ENCODE measurements at places on chromosomes 11 and 22.
A peak's percentile ranks its signal among the peaks of the same experiment; 100 is the strongest.

- DNase-seq = no peak
These were observed 28.5 kb upstream of the OAF start for GRCh38 chr11:120182372-120182771.

- DNase-seq = peak; percentile 79
These were observed 8.1 kb downstream of the PC start for GRCh38 chr11:66950112-66950535.

- peak; percentile 62 for DNase-seq
These were observed 6.2 kb upstream of the RANBP1 start for GRCh38 chr22:20109411-20110358.

- DNase-seq = no peak
These were observed 87.3 kb downstream of the ARHGAP8 start for GRCh38 chr22:44839721-44840120.

DNA sequence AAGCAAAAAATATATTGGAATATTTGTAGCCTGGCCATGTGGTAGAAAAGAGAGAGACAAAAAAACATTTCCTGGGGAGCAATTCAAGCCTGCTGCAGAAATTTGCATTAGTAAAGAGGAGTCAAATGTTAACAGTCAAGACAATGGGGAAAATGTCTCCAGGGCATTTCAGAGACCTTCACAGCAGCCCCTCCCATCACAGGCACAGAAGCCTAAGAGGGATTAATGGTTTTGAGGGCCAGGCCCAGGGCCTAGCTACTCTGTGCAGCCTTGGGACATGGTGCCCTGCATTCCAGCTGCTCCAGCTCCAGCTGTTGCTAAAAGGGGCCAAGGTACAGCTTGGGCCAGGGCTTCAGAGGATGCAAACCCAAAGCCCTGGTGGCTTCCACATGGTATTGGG, 46.8 kb downstream of the PGR start:
- no peak for DNase-seq

DNA sequence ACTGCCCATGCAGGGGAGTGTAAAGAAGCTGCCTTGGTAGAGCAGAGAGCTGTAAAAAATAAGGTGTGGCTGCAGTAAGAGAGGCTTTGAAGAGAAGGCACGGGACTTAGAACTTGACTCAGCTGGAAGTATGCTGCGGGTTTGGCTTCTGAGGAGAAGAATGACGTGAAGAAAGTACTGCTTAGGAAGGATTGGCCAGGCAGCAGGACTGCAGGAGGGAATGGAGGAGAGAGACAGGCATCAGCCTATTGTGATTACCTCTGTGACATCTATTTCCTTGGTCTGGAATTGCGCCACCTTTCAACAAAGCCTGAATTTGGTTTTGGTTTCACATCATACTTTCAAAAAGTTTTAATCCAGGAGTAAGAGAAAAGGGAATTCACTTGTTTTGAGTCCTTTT, 22.5 kb downstream of the PRRG4 start:
- no peak for DNase-seq

DNA sequence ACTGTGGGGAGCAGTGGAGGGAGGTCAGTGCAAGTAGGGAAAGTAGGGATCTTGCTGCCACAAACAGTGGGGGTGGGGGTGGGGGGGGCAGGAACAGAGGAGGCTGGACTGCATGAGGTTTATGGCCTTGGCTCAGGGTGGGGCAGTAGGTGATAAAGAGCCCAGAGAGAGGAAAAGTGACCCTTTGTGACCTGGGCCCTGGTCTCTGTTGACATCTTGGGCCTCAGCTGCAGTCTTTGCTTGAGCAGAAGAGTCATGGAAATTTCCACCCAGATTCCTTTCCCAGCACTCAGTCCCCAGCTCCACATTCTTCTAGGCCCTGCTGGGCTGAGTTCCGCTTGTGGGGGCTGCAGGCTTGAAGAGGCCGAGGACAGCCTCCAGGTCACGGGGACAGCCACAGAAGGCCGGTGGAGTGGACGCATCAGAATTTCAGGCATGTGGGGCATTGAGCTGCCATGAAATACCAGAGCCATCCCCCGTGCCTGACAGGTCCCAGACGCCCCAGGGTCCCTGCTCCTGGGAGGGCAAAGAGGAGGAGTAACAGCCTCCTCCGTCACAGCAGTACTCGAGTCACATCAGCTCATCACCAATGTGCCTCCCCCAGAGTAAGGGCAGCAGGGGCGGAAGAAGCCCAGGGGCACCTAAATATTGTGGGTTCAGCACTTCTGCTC, 9.7 kb upstream of the MALAT1 start:
- peak; percentile 63 for DNase-seq

GRCh38 chr11:6932145-6932544, 5.9 kb downstream of the ZNF215 start:
- DNase-seq = no peak

DNA sequence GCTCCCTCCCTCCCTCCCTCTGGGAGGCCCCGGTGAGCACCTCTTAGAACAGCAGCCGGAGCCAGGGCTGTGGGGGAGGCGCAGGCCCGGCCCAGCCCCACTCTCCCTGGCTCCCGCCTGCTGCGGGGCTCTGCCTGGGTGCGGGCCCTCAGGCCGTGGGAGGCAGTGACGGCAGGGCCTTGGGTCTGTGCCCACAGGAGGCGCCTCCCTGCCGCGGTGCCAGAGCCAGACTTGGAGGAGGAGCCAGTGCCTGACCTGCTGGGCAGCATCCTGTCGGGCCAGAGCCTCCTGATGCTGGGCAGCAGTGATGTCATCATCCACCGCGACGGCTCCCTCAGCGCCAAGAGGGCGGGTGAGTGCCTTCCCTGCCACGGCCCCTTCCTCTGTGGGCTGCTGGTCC, 9.5 kb downstream of the IRF7 start:
- no peak for DNase-seq

DNA sequence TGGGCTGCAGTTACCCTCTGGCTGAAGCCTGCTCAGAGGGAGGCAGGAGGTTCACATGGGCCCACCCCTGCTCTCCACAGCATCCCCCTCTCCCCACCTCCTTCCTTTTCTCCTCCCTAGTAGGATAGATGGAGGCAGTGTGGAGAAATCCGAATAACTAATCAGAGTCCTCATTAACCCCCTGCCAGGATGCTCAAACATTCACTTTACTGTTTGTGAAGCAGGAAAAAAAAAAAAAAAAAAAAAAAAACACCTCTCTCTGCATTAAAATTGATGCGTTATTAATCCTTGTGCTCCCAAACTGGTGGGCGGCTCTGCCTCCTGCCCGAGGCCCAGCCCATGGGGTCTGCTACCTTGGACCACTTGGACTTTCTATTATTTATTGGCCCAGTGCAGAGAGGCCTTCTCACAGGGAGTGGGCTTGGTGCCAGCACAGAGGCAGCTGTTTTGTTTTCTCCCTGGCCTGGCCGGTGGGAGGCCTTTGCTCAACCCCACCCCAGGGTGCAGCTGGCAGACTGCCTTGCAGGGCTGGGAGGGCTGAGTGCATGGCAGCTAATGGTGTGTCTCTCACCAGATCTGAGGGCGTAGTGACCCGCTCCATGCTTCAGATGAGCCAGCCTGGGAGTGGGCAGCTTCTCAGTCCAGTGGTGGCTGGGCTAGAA, 150.7 kb downstream of the PKNOX2 start:
- no peak for DNase-seq

GRCh38 chr11:14179116-14179820, 179.7 kb downstream of the RRAS2 start:
- DNase-seq = no peak

DNA sequence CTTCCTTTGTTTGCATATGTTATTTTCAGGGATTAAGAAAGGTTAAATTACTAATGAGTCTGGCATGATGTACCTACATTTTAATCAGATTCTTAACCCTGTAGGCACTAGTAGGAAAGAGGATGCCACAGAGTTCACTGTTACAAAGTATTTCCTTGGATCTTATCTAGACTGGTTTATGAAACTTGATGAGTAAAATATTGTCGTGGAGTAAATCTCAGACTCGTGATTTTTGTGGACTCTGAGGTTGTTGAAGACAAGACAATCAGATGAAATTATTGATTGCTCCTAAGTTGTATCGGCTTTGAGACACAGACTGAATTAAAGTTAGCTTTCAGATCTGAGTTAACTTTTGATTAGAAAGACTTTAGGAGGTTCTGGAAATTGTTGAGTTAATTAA, 6.0 kb downstream of the KMT2A start:
- DNase-seq = no peak

DNA sequence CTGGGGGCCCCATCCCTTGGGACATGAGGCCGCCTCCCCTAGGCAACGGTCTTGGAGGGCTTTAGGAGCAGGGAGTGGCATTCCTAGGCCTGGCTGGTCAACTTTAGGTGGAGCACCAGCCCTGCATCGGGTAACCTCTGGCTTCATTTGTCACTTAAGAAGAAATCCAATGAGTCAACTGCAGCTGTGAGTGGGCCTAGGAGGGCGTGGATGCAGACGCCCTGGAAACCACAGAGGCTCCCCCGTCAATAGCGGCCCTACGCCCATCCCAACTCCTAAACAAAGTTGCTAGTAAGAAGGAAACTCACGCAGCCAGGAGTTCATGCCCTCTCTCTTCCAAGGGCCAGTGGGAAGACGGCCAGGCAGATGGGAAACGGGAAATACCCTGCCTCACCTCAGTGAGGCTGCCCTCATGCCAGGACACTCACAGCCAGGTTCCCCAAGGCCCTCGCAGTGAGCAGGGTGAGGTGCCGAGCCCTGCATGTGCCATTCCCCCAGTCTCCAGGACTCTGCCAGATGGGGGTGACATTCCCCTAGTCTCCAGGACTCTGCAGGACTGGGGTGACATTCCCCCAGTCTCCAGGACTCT, 20.8 kb downstream of the BID start:
- no peak for DNase-seq

DNA sequence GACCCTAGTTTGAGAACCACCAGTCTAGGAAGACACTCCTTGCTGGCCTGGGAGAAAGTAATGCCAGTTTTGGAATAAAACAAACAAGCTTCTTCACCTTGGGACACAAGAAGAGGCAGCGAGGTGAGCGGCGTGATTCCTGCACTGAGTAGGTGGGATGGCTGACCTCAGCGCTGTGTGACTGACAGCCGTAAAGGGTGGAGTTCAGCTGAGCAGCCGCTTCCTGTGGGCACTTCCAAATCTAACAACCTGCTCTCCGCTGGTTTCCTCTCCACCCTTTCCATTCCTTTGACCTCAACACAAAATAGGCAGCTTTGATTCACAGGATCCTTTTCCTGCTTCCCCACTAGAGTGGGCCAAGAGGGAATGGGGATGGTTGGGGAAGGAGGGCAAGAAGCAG, 45.8 kb downstream of the PC start:
- no peak for DNase-seq

DNA sequence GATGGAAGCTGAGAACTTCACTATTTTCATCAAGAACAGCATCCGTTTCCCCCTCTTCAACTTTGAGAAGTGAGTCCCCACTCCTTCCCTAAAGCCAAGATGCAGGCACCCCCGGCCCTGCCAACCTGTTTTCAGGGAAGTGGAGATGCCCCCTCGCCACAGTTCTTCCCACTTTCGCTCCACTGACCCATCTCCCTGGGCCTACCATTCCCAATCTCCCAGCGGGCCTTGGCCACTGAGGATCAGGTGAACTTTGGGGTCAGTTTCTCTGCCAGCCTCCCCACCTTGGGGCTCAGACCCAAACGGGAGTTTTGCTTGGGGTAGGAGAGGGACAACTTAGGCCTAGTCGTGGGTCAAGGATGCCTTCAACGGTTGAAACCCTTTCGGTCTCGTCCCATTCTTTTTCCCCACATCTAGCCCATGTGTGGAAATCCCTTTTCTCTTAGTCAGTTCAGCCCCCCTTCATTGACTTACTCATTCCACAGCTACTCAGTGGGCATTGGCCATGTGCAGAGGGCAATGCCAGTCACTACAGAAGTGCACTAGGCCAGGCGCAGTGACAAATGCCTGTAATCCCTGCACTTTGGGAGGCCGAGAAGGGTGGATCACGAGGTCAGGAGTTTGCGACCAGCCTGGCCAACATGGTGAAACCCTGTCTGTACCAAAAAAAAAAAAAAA, 10.6 kb downstream of the P2RX3 start:
- DNase-seq = no peak

DNA sequence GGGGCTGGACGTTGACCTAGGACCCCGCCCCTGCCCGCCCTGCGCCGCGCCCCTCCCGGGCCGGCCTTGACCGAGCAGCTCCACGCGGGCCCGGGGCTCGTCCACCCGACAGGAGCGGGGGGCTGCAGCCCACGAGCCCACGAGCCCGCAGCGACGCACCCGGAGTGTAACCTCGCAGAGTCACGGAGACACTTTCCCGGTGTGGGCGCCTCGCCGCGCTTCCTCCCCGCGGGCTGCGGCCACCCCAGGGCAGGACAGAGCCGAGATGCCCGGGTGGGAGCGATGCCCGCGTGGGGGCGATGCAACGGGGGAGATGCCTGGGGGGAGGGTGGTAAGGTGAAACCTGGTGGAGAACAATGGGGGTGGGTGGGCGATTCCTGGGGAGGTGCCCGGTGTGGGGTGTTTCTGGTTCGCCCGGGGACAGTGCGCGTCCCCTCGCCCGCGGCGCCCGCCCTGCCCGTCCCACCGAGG, 4.9 kb upstream of the ZBED4 start:
- no peak for DNase-seq

DNA sequence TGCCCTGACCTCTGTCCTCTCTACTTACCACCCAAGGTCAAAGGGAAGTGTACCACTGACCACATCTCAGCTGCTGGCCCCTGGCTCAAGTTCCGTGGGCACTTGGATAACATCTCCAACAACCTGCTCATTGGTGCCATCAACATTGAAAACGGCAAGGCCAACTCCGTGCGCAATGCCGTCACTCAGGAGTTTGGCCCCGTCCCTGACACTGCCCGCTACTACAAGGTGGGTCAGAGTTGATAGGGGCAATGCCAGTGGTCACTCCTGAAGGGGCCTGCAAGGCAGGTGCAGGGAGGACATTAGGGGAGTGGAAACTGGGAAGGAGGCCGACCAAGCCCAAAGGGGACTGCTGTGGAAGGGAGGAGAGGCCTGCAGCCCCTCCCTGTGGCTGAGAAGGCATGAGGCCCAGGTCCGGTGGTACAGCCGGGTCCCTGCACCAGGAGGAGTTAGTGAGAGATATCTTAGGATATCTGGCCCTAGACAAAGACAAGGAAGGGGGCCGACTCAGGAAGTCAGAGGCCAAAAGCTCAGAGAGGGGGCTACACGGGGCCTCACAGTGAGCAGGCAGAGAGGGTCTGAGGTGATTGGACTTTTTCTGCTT, 17.9 kb downstream of the POLR3H start:
- DNase-seq = no peak

Data from K562 (cell line).